PC-9 (cell line): ENCODE measurements at places on chromosomes 2 and 18. TPM values are rescaled to one million over a fixed set of nuclear protein-coding genes. Genes with fewer than 3 reads are reported as not detected.

CYP27C1 gene
- 0.94 and 1.6 TPM in 2 replicates for total RNA-seq

STK39 gene
- 14.5 and 18.6 TPM in 2 replicates for total RNA-seq

DNA sequence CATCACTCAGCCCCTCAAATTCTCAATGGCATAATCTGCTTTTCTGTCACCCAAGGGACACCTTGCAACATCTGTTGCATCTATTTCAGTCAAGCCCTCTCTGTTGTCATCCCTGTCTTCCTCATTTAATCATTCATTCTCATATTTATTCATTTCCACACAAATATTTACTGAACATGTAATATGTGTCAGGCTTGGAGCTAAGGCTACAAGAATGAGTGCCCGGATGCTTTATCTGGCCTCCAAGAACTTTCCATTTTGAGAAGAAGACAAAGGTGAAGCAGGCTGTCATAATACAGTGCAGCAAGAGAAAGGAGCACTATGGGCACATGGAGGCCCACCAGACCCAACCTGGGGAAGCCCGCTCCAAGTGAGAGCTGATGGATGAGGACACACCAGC, 15.6 kb downstream of the IL18RAP start:
- DNase-seq = no peak

GRCh38 chr2:43070030-43070429, 156.4 kb downstream of the ZFP36L2 start:
- DNase-seq = peak; percentile 98

DNA sequence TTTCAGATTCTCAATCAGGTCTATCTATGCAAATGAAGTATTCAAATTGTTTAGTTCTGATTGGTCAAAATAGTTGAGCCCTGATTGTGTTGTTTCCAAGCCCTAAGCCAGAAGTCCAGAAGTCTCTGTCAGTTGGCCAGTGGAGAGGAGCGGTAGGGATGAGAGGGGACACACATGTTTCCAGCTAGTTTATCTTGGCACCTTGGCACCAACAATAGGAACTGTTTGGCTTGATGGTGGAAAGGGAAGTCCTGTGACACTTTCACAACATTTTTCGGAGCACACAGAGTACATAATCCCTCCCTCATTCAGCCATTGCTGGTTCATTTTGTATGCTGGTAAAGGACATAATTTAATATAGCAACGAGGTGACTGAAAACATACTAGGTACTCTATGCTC, 1661.6 kb downstream of the SUCLG1 start:
- DNase-seq = no peak

GRCh38 chr2:85237849-85238565, 89.8 kb downstream of the TGOLN2 start:
- DNase-seq = no peak

DNA sequence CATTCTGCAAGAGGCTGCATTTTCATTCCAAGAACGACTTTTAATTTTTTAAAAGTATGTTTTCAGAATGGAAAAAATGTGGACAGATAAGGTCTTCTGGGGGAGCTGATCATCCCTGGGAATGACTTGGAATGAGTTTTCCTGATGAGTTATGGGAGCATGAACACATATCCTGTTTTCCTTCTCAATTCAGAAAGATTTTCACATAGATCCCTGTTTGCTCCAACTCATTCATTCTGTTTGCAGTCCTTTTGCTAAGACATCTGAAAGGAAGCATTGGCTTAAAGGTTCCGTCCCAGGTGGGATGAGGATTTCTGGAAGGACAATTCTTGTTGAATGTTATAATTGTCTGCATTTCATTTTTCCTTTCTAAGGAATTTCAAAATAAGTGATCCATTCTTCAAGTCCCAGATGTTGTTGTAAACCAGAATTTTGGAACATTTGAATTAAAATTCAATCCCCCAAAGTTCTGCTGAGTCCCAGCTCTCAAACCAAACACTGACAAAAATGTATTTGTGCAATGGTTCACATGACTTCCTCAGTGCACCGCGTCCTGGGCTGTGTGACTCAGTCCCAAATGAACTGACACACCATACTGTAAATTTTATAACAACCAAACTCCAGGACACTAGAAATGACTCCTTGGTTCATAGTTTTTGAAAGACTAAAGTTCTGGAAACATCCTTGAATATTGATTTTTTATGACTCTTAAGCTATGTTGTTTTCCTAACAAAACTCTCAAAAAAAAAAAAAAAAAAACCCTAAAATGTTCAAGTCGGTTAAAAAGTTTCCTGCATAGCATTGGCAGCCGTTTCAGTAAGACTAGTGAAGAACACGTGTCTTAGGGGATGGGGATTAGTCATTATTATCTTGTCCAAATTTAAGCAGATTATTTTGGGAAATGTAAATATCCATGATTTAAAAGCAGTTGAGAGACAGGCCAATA, 281.8 kb upstream of the TCF4 start:
- DNase-seq = no peak

GRCh38 chr2:241885291-241885945, 15.9 kb downstream of the RTP5 start:
- no peak for DNase-seq
